ENCODE measurements at places on chromosomes 12 and 14. TPM values are rescaled to one million over a fixed set of nuclear protein-coding genes. Genes with fewer than 3 reads are reported as not detected.

TDRD9 gene
- total RNA-seq: 1.1 TPM

KRT75 gene
- not detected for total RNA-seq

KRT83 gene
- not detected for total RNA-seq

ZNF891 gene
- total RNA-seq: 1.4 TPM

TC2N gene
- total RNA-seq: 0.29 TPM

- no peak overlapping the region for H3K27ac ChIP-seq
- H3K4me3 ChIP-seq: no peak overlapping the region
- no peak for DNase-seq
- H3K36me3 ChIP-seq: no peaks in the 10 kb centered on the region
- H3K27me3 ChIP-seq: no peaks in the 10 kb centered on the region
Observed at GRCh38 chr14:90750701-90751100, 65.5 kb downstream of the TTC7B start.

- H3K4me1 ChIP-seq: no peaks in the 10 kb centered on the region
- DNase-seq: peak; percentile 11
- H3K4me3 ChIP-seq: no peak overlapping the region
- no peaks in the 10 kb centered on the region for H3K36me3 ChIP-seq
Observed at GRCh38 chr14:75804570-75805275, 143.7 kb downstream of the TTLL5 start.

- peak; percentile 62 for DNase-seq
- H3K4me1 ChIP-seq: peaks cover 22% of the 10 kb centered on the region
- H3K27ac ChIP-seq: peak overlapping the region; percentile 90
- peak overlapping the region; percentile 98 for H3K4me3 ChIP-seq
- no peaks in the 10 kb centered on the region for H3K27me3 ChIP-seq
- peaks cover 3% of the 10 kb centered on the region for H3K36me3 ChIP-seq
Observed at GRCh38 chr14:61695695-61696527, 598 bp downstream of the HIF1A start.

- no peaks in the 10 kb centered on the region for H3K27me3 ChIP-seq
- peaks cover 9% of the 10 kb centered on the region for H3K4me1 ChIP-seq
- H3K36me3 ChIP-seq: no peaks in the 10 kb centered on the region
- no peak overlapping the region for H3K4me3 ChIP-seq
Observed at GRCh38 chr12:94055528-94055927, 92.8 kb upstream of the PLXNC1 start.

GRCh38 chr12:42361909-42362646, 36.1 kb downstream of the PPHLN1 start:
- no peak for DNase-seq
- no peaks in the 10 kb centered on the region for H3K27me3 ChIP-seq
- no peak overlapping the region for H3K4me3 ChIP-seq
- no peak overlapping the region for H3K27ac ChIP-seq

GRCh38 chr12:8453021-8453513, 2.7 kb upstream of the CLEC6A start:
- H3K36me3 ChIP-seq: no peaks in the 10 kb centered on the region
- no peak overlapping the region for H3K4me3 ChIP-seq
- H3K27me3 ChIP-seq: no peaks in the 10 kb centered on the region
- no peak overlapping the region for H3K27ac ChIP-seq
- no peaks in the 10 kb centered on the region for H3K4me1 ChIP-seq

- no peak overlapping the region for H3K27ac ChIP-seq
- H3K4me1 ChIP-seq: no peaks in the 10 kb centered on the region
- no peak overlapping the region for H3K4me3 ChIP-seq
Observed at GRCh38 chr14:104424406-104425072, 155.0 kb upstream of the C14orf180 start.

DNA sequence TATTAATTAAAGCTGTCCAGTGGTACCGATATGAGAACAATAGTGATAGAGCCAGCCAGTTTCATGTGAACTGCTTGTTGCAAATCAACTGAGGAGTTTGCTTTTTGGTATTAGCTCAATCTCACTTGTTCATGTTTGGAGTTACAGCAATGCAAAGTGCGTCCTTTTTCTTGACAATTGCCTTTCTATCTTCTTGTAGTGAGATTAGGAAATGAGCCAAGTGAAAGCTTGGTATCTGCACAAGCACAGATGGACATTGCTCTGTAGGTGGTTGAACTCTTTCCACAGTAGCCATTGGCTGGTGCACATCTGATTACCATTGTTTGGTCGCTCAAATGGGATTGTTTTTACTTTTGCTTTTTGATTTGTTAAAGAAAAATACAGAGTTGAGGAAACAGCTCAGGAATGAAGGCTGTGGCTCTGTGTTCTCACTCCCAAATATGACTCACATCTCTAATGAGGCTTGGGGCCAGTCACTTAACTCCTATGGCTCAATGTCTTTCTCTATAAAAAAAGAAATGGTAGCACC, 241.4 kb downstream of the BMP4 start:
- H3K4me3 ChIP-seq: no peak overlapping the region
- no peak overlapping the region for H3K27ac ChIP-seq
- no peaks in the 10 kb centered on the region for H3K4me1 ChIP-seq
- no peak for DNase-seq
- H3K27me3 ChIP-seq: peaks cover 7% of the 10 kb centered on the region

DNA sequence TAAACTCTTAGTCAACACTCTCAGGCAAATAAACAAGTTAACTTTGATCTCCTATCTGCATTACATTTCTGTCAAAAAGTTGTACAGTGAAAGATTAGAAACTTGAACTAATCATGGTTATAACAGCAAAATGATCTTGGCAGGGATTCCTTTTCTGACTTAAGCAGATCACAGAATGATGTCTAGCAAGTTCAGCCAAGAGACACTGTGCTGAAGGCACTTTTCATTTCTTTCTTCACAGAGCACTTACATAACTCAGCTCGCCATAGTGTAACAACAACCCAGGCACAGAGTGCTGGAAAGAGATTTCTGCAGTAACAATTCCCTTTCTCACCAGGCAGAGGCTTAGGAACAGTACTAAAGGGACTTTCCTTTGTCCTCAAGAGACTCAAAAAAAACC, 19.6 kb upstream of the CSRP2 start:
- no peaks in the 10 kb centered on the region for H3K4me1 ChIP-seq
- H3K27ac ChIP-seq: no peak overlapping the region
- no peaks in the 10 kb centered on the region for H3K36me3 ChIP-seq
- no peaks in the 10 kb centered on the region for H3K27me3 ChIP-seq
- no peak overlapping the region for H3K4me3 ChIP-seq

- H3K27me3 ChIP-seq: peaks cover 3% of the 10 kb centered on the region
- H3K4me3 ChIP-seq: no peak overlapping the region
- no peaks in the 10 kb centered on the region for H3K36me3 ChIP-seq
- H3K4me1 ChIP-seq: peaks cover 7% of the 10 kb centered on the region
- no peak for DNase-seq
Observed at GRCh38 chr12:104142543-104142942, 4.5 kb upstream of the NFYB start.

GRCh38 chr12:86748894-86749293, 492.7 kb upstream of the MGAT4C start:
- H3K27me3 ChIP-seq: no peaks in the 10 kb centered on the region
- H3K4me3 ChIP-seq: no peak overlapping the region
- H3K27ac ChIP-seq: no peak overlapping the region
- no peaks in the 10 kb centered on the region for H3K4me1 ChIP-seq

GRCh38 chr14:63781686-63782085, 53.8 kb upstream of the SGPP1 start:
- no peaks in the 10 kb centered on the region for H3K36me3 ChIP-seq
- no peak overlapping the region for H3K27ac ChIP-seq
- H3K4me3 ChIP-seq: no peak overlapping the region

DNA sequence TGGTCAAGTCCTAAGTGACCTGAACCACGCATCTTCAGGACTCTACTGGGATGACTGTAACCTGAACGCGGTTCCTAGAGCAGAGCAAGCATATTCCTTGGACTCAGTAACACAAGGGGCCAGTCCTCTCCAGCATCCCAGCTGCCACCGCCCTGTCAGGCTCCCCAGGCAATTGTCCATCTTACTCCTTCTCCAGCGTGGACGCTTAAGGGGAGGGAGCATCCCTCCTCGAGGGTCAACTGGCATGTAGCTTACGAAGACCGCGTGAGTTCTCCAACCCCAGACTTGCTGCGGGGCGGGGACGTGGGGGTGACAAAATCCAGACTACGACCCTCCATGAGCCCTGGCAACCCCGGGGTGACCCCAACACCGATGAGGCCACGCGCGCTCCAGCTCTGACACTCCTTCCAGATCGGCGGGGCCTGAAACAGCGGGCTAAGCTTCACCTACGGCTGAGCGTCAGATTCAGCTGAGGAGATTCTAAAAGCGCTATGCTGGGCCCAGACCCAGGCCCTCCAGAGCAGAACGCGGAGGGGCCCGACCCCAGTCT, 846 bp upstream of the MTHFD1 start:
- H3K27me3 ChIP-seq: no peaks in the 10 kb centered on the region
- peak overlapping the region; percentile 78 for H3K4me3 ChIP-seq
- H3K36me3 ChIP-seq: peaks cover 5% of the 10 kb centered on the region
- DNase-seq: peak; percentile 54
- H3K4me1 ChIP-seq: no peaks in the 10 kb centered on the region

DNA sequence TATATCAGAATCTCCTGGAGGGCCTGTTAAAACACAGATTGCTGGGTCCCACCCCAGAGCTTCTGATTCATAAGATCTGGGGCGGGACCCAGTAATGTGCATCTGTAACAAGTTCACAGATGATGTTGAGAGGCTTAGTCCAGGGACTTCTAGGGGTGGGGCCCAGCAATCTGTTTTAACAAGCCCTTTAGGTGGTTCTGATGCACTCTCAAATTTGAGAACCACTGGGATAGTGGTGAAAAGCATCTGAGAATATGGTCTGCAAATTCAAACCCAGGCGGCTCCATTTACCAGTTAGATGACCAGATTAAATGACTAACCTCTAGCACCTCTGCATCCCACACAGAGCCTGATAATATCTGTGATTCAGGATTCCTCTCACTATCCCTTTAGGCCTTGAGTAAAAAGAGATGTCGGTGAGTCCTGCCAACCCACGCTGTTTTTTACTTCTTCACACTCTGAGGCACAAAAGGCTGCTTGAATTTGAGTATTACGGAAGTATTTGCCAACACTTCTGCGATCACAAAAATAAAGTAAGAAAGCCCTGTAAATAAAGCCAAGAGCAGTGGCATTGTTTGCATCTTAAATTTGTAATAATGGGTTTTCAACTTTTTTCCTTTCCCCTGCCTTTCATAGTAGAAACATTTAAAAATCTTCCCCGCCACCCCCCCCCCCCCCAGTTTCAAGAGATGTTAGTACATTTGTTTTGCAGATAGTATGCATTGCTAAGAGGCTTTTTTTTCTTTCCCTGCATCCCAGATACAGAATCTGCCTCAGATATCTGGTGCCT, 1.8 kb upstream of the FRS2 start:
- no peak overlapping the region for H3K4me3 ChIP-seq
- no peak for DNase-seq
- H3K27ac ChIP-seq: no peak overlapping the region
- no peaks in the 10 kb centered on the region for H3K27me3 ChIP-seq
- H3K4me1 ChIP-seq: peaks cover 33% of the 10 kb centered on the region

GRCh38 chr14:76773188-76773885, 12.1 kb downstream of the VASH1 start:
- peak; percentile 98 for DNase-seq
- H3K4me3 ChIP-seq: peak overlapping the region; percentile 21
- peak overlapping the region; percentile 54 for H3K27ac ChIP-seq
- no peaks in the 10 kb centered on the region for H3K36me3 ChIP-seq
- no peaks in the 10 kb centered on the region for H3K27me3 ChIP-seq
- peaks cover 18% of the 10 kb centered on the region for H3K4me1 ChIP-seq

DNA sequence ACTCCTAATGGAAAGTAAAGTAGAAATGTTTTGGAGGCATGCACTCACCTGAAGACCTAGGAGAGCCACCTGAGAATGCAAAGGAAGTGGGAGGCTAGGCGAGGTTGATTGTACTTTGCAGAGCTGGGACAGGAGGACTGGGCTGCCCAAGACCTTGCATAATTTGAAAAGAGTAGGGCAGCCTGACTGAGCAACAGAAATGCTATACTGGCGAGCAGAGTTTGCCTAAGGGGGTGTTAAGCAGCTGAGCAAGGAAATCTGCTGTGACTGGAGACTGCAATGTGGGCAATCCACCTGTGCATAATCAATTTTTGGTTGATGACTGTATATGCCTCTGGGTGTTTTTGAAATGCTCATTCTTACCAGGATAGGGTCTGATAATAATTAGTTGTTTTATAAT, 834.1 kb downstream of the TRHDE start:
- no peaks in the 10 kb centered on the region for H3K4me1 ChIP-seq
- no peak overlapping the region for H3K4me3 ChIP-seq
- no peaks in the 10 kb centered on the region for H3K36me3 ChIP-seq
- no peak for DNase-seq
- H3K27me3 ChIP-seq: no peaks in the 10 kb centered on the region

GRCh38 chr14:98960617-98961013, 311.4 kb downstream of the BCL11B start:
- H3K36me3 ChIP-seq: no peaks in the 10 kb centered on the region
- no peaks in the 10 kb centered on the region for H3K27me3 ChIP-seq
- H3K27ac ChIP-seq: no peak overlapping the region
- no peak overlapping the region for H3K4me3 ChIP-seq
- no peak for DNase-seq

Data from osteoblast (primary cell).